Stimulated activated CD4-positive, alpha-beta T cell treated with anti-CD3 and anti-CD28 coated beads, Interleukin-1b, Interleukin-23, amount 100 ng/mL, for 1 hour (primary cell): ENCODE measurements at places on chromosomes 7 and 10.

DNA sequence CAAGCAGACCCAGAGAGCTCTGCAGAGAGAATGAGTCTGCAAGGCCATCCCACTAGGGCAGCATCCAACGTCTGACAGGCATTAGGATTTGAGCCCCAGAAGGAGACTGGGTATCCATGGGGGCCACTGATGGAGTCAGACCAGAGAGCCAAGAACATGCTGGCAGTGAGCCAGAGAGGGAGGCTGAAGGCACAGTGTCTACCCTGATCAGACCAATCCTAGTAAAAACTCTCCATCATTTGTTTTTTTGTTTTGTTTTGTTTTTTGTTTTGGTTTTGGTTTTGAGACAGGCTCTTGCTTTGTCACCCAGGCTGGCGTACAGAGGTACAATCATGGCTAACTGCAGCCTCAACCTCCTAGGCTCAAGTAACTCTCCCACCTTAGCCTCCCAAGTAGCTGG lies 133.1 kb upstream of the LYZL2 start:
- DNase-seq: no peak

DNA sequence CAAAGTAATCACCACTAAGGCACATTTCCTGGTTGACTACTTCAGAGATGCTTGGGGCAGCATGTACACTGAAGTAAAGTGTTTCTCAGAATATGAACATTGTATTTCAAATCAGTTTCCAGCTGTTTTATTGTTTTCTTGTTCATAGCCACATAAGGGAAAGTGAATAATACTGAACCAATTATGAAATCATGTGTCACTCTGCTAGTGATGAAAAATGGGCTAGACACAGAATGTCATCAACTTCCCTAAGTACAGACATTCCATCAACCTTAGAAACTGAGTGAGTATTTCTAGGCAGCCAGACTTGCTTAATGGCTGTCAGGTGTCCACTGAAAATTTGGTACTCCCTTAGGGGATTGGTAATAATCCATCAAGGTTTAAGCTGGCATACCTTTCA lies 603.5 kb downstream of the ARL4A start:
- DNase-seq: no peak

- DNase-seq: no peak
These were observed 17.4 kb downstream of the RBP3 start for GRCh38 chr10:47365431-47366180.

DNA sequence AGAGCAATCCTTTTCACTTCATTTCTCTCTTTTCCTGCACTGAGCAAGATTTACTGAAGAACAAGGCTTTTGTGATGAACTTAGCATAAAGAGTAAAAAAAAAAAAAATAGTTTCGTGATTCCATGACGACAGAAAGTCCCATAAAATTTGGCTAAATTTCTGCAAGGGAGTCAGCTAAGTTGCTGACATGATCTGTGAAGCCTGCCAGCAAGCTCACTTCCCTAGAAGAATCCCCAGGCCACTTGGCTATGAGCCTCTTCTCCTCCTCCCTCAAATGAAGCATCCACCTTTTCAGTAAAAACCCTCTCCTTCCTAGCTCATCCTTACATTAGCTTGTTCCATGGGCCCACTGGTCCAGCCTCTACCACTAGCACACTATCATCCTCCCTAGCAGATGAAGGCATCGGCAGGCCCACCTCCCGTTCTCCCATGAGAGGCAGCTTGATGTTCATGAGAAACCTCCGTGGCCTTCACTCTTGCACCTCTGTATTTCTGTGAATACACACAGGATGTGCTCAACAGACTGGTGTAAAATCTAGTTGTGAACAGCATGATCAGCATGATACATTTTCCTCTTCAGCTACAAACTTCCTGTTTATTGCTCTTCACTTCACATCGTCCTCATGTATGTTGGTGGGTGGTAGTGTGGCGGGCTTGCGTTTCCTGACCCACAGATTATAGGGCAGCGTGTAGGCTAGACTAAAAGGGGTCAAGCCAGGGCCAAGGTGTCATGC lies 30.9 kb downstream of the GIMAP8 start:
- no peak for DNase-seq

- DNase-seq: no peak
These were observed 7.8 kb downstream of the GARIN1A start for GRCh38 chr7:128679920-128680319.

DNA sequence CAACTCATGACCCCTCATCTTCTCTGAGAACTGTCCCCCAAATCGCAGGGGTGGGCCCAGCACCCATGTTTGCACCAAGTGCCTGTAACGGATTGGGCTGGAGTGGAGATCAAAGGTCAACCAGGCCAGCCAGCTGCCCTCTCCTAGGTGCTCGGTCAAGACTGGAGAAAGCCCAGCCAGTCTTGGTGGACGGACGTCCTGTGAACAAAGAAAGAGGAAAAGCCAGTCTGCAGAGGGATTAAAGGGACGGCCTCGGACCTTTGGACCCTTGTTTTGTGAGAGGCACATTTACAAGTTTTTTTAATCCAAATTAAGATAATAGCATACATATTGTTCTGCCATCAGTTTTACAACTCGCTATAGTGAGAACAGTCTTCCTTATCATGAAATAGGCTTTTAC lies 31.7 kb upstream of the GALNTL5 start:
- no peak for DNase-seq

DNA sequence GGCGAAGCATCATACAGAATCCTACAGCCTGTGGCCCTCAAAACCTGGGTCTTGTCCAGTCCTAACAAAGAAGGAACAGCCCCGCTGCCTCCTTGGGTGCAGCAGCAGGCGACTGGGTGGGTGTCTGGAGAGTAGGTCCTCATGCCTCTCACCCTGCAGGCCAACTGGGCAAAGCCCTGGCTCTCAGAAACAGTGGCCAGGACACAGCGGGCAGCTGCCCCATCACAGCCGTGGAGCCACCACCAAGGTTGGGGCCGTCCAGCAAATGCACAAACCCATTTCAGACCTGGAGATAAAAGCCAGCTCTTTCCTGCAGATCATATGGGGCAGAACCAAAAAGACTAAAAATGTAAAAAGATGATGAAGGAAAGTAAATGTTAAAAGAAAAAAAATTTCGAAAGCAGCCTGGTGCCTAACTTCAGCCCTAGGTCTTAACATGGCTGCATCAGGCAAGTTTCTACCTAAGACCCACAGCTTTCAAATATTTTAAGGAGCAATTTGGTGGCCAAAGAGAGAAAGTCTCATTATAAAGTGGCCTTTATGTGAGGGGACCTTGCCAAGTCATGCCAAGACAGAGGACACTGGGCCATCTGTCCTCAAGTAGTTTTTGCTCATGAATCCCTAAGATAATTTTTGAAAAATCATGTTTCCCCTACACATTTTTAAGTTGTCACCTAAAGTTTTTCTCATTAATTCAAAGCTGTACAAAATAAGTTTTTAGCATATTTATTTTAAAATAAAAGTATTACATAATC lies 142.1 kb downstream of the PAXIP1 start:
- no peak for DNase-seq

GRCh38 chr10:74925291-74925690 lies 98.9 kb downstream of the KAT6B start:
- DNase-seq: no peak

DNA sequence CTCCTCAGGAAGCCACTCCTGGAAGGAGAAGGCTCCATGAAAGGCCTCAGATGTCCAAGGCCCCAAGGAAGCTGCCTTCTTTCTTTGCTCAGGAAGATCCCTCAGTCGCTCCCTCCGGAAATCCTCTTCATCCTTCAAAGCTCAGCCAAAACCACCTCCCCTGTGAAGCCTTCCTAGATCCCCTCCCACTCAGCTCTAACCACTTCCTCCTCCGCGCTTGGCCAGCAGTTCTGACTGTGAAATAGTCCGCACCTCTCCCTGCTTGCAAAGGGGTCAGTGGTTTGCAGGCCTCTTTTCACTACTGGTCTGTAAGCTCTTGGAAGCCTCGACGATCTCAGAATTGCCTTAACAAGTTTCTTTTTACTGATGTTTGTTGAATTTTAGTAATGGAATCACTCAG lies 23.9 kb downstream of the PYROXD2 start:
- DNase-seq: no peak

DNA sequence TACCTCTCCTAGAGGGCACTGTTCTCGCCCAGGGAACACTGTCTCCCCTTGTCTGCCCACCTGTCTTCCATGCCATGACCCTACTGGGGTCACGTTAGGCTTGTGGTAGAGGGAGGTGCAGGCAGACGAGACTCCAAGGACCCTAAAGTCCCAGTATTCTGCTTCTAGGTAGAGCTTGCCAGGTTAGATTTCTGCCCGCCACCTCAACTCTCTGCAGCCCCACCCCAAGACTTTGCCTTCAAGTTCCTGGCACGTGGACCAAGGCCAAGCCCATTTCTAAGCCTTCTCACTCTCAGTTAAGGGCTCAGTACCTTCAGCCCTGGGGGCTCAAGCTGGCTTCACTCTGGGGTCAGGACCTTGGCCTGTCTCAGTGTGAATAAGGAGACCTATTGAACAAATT lies 16.1 kb downstream of the PRKAG2 start:
- DNase-seq: no peak

GRCh38 chr7:38335128-38335491 lies 61.7 kb upstream of the TARP start:
- DNase-seq: no peak

DNA sequence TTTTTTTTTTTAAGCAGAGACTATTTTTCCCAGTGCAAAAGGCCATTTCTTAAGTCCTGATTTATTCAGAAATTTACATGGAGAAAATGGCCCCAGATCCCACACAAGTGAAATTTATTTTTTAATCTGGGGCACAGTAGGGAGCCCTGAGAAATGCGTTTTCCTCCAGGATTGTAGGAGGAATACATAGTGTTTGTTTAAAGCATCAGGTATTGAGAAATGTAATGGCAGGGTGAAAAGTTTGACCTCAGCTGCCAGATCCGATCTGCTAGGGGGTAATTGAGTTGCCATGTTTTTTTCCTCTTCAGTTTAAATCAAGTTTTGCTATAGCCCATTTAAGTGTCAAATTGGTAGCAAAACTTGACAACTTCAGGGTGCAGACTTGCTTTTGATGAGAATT lies 110.0 kb downstream of the LRMDA start:
- no peak for DNase-seq

DNA sequence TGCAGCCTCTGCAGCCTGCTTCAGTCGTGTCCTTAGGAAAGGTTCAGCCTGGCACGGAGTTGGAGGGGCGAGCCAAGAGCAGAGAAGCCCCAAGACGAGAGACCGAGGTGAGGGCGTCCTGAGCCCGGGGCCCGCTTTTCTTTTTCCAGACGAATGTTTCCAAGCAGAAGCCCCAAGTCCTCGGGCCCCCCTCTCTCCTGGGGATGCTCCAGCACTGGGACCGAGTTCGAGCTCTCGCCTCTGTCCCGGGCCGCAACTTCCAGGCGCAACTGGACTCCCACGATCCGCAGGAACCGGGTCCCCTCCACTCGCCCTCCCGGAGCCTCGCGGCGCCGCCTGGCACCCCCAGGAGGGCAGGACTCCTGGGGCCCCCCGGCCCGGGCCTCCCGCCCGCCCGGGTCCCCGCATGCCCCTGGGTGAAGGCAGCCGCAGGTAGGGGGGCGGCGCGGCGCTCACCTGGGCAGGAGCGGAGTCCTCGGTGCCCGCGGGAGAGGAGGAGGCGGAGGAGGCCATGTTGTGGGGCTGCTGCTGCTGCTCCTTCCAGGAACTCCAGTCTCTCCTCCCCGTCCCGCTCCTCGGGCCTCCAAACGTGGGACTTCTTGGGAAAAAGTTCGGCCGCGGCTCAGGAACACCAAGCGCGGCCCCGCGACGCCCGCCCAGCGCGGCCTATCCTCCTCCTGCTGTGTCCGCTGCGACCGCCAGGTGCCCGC lies 45.3 kb upstream of the CDK1 start:
- DNase-seq: no peak

DNA sequence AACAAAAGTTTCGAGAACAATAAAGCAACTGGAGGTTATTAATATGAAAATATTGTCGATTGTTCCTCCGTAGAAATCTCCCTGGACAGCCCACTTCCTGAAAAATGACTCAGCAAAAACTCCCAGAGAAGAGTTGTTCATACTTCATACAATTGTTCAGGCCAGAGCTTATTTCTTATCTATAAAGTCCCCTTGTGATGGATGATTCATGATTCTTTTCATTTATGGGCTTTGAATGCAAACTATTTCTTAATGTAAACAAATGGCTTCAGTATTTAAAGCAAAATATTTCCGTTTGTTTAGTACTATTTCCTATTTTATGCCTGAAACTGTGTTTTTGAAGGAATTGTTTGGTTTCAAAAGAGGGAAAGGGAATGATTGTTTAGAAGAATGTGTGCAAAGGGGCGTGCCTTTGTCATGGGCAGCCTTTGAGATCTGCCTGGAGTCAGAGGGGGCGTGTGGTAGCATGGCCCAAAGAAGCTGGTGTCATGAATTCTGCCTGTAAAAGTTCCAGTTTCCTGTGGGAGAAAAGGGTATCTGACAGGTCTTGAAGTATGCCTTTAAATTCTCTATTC lies 26.2 kb upstream of the EXOC6 start:
- DNase-seq: no peak

GRCh38 chr10:94963901-94964300 lies 25.4 kb downstream of the CYP2C9 start:
- DNase-seq: no peak
